Right cardiac atrium (tissue), 5 donors: ENCODE measurements at places on chromosomes 7 and 10.

- DNase-seq = peak; percentile 37
Observed at GRCh38 chr7:108001764-108002725, 916 bp downstream of the LAMB1 start.

- DNase-seq = no peak
Observed at GRCh38 chr7:2513702-2514101, 5.9 kb upstream of the LFNG start.

DNA sequence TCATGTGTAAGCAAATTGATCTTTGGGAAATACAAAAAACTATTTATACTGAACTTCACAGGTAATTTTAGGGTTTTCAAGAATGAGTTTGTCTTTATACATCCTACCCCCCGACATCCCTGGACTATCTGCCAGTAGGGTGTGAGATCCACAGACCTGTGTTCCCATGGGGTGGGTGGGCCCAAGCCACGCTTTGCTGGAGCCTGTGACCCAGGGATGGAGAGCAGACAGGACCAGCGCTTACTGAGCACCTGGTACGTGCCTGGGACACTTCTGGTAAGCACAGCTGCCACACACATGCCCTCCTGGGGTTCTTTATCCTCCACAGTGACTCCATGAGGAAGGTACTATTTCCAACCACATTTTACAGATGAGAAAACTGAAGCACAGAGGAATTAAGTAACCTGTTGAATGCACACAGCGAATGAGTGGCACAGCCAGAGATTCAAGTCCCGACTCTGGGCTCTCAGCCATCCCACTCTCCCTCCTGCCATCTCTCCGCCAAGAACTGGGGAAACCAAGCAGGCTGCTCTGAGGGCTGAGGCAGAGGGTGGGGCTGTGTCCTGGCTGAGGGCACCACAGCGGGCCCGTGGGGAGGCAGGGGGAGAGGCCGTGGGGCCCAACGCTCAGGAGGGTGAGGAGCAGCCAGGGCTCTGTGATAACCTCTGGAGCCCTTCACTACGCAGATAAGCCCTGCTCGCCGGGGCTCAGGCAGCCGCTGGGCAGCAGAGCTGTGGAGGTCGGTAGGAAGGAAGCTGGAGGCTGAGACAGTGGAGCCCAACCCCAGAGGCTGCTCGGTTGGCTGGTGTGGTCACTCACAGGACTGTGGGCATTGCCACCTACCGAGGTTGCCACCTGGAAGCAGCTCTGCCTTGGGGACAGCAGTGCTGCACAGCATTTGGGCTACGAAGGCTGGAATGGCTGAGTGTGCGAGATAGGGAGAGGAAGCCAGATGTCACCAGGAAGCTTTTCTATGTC lies 124.2 kb downstream of the ARHGAP22 start:
- no peak for DNase-seq

GRCh38 chr10:71838264-71839211 lies 12.5 kb downstream of the PSAP start:
- no peak for DNase-seq

- DNase-seq = no peak
Observed at GRCh38 chr7:27277628-27278027, 35.0 kb downstream of the EVX1 start.

DNA sequence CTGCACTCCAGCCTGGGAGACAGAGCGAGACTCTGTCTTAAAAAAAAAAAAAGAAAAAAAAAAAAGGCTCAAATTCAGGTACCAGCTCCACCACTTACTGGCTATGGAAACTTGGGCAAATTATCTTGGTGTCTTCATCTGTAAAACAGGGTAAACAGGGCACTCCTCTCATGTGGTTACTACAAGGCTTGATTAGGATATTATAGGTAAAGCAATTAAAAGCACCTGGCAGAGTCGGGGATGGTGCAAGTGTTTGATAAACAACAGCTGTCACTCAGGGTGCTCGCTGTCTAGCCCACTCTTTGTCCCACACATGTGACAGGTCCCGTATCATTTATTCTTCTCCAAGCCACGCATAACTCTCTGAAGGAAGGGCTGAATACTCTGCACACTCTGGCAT lies 96.9 kb downstream of the SORBS1 start:
- DNase-seq = no peak

GRCh38 chr10:124736491-124737136 lies 7.6 kb downstream of the FAM53B start:
- DNase-seq = peak; percentile 82

- DNase-seq = no peak
Observed at GRCh38 chr7:151637781-151638261, 118.1 kb upstream of the RHEB start.

GRCh38 chr10:89201345-89202032 lies 5.6 kb downstream of the CH25H start:
- DNase-seq = no peak

- no peak for DNase-seq
Observed at GRCh38 chr7:3157566-3158287, 114.1 kb upstream of the CARD11 start.

GRCh38 chr7:20064974-20065862 lies 152.0 kb downstream of the MACC1 start:
- DNase-seq = no peak

GRCh38 chr10:30476511-30477155 lies 42.6 kb downstream of the MAP3K8 start:
- DNase-seq = no peak

GRCh38 chr7:97126483-97127171 lies 9.1 kb downstream of the SDHAF3 start:
- no peak for DNase-seq

GRCh38 chr10:29098423-29098822 lies 190.4 kb upstream of the LYZL1 start:
- DNase-seq = no peak

DNA sequence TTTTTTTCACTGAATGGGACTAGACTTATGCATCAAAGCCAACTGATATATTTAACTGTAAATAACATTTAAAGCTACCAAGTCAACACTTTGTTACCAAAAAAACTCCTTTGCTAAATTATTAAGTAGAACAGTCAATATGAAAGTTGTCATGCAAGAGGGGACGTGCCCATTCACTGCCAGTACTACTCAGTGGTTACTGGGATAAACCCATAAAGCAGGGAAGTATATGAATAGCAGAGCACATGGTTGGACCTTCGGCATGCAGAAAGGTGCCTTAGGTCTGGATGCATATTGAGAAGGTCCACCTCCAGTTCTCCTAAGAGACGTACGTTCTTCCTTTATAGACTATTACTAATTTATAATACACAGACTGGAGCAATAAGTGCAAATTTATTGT lies 120.1 kb downstream of the SVOPL start:
- no peak for DNase-seq

GRCh38 chr10:105025092-105025491 lies 384.0 kb downstream of the SORCS3 start:
- DNase-seq = no peak

DNA sequence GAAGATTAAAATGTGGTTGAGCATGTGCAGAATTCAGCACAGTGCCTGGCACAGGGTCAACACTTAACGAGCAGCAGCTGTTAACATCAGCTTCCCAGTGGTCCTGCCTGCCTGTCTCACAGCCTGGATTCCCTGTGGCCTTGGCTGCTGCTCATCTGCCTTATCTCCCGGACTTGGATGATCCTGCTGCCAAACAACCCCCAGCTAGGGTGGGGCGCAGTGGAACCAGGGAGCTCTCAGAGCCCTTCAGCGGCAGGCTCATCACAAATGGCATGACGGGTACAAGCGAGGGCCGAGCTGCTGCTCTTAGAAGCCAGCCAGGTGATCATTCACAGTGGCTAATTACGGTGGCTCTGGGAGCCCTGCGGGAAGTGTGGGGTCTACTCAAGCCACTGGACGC lies 13.0 kb upstream of the SMARCD3 start:
- DNase-seq = peak; percentile 80

GRCh38 chr7:33854801-33855350 lies 50.5 kb upstream of the BMPER start:
- no peak for DNase-seq
